ENCODE measurements at places on chromosomes 5 and 9. TPM values are rescaled to one million over a fixed set of nuclear protein-coding genes. Genes with fewer than 3 reads are reported as not detected.

ZFP37 gene
- 1.8 TPM for total RNA-seq

C1QTNF2 gene
- total RNA-seq = not detected

C5orf22 gene
- total RNA-seq = 27.2 TPM

DBH gene
- total RNA-seq = not detected
